ENCODE measurements at places on chromosomes 12 and 14.

DNA sequence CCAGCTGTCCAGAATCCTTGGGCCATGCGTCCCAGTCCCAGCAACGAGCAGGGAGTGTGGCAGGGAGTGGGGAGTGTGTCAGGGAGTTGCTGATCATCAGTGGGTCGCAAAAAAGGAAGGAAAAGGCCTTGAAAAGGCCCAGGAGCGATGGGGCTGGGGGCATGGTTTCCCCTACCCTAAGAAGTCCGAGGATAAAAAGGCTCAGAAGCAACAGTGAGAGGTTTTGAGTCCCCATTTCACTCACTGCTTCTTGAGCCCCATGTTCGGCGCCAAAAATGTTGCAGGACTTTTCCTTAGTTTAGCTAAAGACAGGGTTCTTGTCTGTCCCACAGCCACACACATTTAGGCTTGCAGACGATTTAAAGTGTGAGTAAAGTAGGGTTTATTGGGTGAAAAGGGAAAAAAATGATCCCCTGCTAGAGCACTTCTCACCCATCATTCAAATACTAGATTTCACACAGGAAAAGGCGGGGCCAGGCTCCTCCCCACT lies 189.5 kb downstream of the KCNC2 start:
- DNase-seq = no peak

GRCh38 chr14:77475432-77476115 lies 17.7 kb downstream of the AHSA1 start:
- no peak for DNase-seq

DNA sequence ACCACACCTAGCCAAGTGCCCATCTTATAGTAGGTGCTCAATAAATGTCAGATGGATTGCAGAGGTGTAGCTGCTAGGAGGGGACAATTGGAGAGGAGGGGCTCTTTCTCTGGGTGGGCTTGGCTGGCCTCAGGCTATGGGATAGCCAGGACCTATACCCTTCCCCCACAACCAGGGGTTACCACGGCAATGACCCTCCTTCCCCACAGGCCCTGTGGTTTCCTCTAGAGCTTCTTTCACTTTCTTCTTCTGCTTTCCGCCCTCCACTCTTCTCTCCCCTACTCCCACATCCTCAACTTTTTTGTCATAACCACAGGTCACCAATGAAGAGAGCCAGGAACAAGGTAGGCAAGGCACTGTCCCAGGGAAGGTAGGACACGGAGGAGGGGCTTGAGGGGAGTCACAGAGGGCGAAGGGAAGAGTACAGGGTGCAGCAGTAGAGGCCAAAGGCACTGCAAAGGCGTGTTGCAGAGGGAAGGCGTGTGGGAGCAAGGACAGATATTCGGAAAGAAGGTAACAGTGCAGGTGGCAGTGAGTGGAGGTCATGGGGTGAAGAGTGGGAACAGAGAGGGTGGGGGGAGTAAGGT lies 1.9 kb upstream of the ITGB7 start:
- peak; percentile 70 for DNase-seq

- DNase-seq = no peak
Observed at GRCh38 chr12:69555461-69555860, 29.8 kb upstream of the CCT2 start.

- no peak for DNase-seq
Observed at GRCh38 chr12:71141378-71141926, 16.3 kb downstream of the TSPAN8 start.

- no peak for DNase-seq
Observed at GRCh38 chr14:54643696-54644176, 76.8 kb downstream of the SAMD4A start.

- no peak for DNase-seq
Observed at GRCh38 chr14:96398921-96399320, 7.0 kb downstream of the AK7 start.

- DNase-seq = no peak
Observed at GRCh38 chr12:88375306-88376305, 204.7 kb downstream of the KITLG start.
